H9 (cell line): ENCODE measurements at places on chromosomes 4 and X.

- no peak for DNase-seq
Measured at GRCh38 chr4:23539969-23540569, 349.8 kb downstream of the PPARGC1A start.

DNA sequence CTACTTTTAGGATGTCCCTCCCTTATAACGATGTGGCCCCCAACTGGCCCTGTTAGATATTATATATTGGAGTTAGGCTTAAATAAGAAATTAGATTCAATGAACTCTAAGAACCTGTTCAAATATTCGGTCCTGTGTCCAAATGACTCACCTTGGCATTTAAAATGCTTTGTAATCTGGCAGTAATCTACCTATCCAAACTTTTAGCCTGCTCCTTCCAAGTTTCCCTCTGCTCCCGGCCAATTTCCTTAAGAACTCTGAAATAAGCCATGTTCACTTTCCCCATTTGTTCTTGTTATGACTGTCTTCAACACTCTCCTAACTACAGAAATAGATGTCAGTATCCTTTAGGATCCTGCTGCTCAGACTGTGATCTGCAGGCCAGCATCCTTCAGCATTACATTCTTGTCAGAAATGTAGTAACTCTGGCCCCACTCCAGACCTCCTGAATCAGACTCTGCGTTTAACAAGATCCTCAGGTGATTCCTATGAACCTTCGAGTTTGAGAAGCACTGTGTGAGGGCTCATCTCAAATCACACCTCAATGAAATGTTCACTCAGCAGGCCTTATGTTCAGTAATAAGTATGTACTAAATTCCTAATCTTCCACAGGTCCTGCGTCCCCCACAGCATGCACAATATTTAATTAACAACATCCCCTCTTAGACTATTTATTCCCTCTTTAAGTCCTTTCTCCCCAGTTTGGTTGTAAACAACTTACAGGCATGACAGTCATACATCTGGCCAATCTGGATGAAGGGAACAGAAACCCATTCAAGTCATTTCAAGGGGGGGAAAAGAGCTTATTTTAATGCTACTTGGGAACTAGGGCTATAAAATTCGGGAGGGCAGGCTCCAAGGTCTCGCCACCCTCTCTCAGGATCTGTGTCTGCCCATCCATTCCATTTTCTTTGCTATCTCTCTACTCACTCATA, 3.0 kb downstream of the ATP8A1 start:
- no peak for DNase-seq

DNA sequence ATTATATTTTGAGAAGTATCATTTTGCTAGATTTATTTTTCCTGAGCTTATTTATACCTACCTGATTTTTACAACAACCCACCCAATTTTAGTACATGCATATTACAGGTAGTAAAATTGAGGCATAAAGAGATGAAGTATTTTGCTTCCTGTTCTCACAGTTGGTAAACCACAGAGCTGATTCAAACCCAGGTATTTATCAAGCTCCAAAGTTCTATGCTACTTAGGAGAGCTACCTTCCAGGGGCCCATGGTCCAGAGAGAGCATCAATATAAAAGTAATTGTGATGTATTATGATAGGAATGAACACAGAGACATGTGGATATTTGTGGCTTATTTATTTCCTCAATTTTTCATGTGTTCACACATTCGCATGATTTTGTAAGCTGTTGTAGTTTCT, 20.2 kb upstream of the GBA3 start:
- DNase-seq = no peak

DNA sequence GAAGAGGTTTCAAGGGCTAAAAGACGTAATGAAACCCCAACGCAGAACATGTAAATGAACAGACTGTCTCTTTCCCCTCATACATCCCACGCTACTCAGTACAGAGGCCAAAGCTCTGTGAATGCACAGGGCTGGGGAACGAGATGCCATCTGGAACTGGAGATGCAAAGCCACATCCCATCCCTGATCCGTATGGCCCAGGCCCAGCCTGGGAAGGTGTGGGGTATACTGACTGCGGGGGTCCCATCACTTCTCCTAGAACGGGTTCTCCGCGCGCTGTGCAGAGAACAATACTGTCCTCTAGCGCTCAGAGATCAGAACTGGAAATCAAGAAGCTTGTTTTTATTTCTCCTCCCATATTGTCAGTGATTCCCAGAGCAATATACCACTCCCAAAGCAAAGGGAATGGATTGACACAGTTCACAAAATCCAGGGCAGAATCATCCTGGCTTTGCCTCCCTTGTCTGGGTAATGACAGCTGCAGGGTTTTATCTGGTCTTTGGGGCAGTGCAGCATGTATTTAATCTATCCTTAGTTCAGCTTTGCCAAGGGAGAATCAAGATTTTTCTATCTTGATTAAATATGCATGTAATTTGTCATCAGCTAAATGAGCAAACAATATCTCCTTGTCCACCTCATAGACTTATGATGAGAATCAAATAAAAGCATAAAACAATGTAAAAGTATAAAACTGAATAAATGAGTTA, 47.3 kb upstream of the TLR3 start:
- peak; percentile 68 for DNase-seq

DNA sequence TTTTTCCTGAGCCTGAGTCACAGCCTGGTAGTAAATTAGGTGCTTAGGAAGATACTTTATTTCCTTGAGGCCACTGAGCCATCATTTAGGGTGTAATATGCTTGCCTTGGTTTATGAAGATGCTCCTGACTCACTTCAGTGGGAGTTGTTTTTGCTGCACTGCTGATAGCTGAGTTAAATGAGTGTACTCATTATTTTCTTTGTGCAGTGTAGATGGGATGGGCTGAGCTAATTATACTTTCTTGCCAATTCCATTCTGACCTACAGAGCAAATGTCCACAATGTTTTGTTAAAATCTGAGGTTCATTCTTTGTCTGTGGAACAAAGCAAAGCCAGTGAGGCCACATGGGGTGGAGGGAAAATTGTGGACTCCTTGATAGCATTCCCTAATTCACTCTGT, 60.0 kb downstream of the FGF13 start:
- DNase-seq = no peak

- DNase-seq = no peak
Measured at GRCh38 chr4:40316333-40316781, 18.8 kb upstream of the CHRNA9 start.

- no peak for DNase-seq
Measured at GRCh38 chr4:141899103-141899502, 262.7 kb downstream of the IL15 start.

DNA sequence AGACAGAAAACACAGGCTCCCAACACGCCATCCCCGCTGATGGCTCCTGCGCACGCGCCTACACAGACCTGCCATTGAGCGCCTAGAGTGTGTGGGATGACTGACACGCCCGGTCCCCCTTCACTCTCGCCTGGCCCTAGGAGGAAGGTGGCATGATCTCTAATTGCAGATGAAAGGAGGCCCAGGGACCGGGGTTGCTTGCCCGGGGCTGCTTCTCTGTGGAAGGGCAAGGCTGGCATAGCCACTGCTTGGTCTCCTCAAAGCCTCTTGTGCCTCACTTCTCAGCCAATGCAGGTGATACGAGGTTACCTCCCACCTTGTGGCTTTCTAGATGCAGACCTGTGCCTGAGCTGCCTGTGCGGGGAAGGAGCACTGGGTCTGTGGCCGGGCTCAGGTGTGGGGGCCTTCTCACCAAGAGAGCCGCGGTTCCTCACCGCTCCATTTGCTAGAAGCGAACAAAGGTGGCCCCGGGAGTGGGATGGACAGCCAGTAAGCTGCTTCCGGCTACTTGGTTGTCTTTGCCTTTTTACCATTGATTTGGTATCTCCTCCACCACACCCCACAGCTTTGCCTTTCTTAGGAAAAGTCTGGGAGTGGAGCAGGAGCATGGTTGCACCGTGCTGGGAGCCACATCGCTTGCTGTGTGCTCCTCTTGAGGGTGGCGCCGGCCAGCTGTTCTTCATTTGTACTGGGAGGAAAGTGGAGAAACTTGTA, 47.0 kb downstream of the TBC1D14 start:
- no peak for DNase-seq

DNA sequence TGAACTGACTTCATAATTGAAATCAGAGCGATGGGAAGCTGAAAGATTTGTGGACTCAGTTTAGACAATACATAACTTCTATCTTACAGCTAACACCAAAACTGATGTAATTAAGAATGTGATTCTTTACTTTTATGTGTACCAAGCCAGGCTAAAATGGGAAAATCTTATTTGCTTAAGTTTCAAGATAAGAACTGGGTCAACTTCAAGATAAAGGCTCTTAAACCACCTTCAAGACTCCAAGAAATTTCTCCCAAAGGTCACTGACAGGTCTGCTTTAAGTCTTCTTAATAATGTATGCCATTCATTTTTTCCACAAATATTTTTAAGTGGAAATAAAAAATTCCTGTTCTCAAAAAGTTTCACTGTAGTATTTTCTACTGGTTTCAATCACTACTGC, 55.5 kb downstream of the DDX60 start:
- DNase-seq = no peak

DNA sequence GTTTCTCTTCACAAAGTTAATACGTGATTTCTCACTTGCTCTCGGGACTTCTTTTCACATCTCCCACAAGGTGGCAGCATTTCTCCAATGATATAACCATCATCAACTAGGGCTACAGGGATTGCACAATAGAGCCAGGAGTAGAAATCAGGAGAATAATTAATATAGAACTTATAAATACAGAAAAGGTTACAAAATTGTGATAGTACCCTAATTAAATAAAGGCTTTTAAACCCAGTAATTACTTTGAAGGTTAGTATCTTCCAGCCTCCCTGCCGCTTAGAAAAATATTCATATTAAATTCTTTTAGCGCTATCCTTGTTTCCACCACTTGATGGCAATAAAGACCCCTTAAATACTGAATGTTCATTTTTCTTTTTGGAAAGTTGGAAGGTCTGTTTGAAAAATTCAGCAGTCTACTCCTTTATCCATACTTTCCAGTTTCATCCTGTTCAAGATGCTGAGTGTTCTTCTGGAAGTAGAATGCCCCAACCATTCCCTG, 65.8 kb downstream of the RASGEF1B start:
- no peak for DNase-seq

DNA sequence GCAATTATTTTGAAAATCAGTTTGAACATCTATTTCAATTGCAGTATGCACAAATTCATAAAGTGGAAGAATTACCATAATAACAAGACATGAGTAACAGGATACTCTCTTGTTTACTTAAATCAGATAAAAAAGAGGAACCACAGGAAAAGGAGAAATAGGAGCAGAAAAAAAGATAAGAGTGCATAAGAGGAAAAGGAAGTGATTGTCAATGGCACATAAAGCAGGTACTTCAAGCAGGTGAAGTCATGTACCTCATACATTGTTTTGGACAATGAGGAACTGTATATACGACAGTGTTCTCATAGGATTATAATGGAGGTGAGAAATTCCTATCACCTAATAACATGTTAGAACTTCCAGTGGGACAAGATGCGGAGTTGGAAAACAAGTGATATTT, 334.5 kb upstream of the PCDH7 start:
- DNase-seq = no peak

- no peak for DNase-seq
Measured at GRCh38 chrX:11867610-11868345, 109.7 kb downstream of the MSL3 start.

DNA sequence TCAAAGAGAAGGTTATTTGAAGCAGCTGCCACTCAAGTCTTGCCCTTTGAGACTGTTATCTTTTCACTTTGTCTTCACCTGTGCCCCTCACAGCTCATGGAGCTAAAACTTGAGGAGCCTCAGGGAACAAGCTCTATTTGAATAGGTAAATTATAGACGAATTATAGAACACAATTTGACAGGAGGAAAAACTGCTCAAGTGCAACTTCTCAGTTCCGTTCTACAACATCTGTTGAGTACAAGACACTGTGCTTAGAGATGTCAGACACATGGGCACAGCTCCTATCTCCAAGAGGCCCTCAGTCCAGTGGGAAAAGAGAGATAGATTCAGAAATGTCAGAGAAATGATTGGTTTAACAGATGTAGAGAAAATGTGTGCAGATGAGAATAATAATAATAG, 5.1 kb downstream of the PPP1R2C start:
- no peak for DNase-seq

DNA sequence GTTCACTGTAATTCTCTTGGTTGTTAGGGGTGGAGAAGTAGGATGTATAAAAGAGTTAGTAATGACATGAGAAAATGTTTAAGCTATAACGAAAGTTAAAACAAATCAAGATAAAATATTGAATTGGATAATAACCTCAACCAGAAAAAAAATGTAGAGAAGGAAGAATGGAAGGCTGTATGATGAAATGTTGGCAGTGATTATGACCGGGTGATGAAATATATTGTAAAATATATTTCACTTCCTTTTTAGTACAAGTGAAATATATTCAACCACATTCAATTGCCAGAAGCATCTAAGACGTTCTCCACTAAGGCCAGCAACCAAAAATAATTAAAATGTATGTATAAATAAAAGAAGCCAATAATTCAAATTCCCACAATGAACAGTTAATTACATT, 309.3 kb upstream of the FGF13 start:
- DNase-seq = no peak
